ENCODE measurements at places on chromosomes 5 and 9.

DNA sequence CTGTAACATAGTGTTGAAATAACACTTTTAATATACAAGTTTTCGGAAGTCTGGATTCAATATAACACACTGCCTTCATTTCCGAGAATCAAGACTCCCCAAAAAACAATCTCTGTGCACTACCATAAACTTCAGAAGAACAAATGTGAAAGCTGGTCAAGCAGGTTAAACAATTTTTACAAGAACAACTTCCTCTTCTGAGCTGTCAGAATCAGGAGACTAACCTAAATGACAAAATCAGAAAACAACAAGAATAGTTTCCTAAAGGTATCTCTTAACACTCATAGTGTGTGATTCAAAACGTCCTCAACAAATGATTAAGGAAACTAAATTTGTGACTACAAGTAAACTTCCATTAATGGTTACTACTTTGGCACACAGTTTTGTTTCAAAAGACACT, 11.6 kb downstream of the C9orf72 start:
- no peak for DNase-seq

DNA sequence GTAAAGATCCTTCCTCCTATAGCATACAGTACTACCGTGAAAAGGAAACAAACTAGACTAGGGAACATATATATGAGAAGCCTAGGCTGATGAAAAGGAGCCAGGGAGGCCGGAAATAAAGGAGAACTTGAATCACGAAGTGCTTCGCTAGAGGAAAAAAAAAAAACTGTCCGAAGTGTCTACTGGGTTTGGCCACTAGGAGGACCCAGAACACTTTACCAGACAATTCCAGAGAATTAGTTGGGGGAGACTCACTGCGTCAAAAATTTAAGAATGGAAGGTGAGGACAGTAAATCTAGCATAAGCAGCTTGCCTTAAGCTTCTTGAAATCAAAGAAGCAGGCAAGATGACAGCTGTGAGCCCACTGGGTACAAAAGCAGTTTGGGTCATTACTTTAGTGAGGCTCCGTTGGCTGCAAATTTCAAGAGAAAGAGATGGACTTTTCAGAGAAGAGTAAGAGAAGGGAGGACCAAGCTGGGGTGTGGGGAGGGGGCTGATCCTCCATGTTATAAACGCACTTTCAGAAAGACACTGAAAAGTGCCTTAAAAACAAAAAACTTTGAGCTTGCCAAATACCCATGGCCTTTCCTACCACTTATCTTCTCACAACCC, 47.4 kb downstream of the P4HA2 start:
- peak; percentile 67 for DNase-seq

- DNase-seq: no peak
These were observed 443.4 kb downstream of the ANXA1 start for GRCh38 chr9:73595036-73595545.

DNA sequence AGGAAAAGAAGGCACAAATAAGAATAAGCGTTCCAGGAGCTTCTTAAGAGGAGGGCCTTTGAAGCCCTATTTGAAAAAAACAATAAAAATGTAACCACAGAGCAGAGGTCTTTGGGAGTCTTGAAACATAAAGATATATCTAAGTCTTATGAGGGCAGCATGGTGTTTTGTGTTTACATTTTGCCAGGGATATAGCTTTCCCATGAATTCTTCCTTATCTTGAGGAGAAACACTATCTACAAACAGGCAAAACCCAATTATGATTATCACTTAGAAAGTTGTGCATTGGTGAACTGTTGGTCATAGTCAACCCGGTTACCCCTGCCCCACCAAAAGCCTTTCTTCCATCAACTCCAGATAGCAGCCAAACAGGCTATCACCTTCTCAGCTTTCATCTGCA, 23.6 kb upstream of the LHFPL2 start:
- DNase-seq: no peak

DNA sequence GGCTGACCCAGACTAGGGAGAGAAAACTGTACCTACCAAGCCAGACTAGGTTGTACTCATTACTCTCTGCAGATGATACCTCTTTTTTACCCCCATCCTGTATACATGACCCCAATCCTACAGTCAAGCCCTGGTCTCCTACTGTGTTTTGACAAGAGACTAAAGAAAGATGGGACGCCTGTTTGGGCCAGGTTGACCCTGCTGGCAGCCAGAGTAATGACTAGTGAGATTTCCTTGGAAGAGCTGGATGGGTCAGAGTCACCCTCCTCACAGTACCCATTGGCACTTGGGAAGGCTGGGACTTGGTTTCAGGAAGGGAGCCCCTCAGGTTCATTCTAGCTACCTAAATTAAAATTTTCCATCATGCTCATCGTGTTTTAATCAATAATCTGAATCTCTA, 89.7 kb upstream of the NR4A3 start:
- no peak for DNase-seq

DNA sequence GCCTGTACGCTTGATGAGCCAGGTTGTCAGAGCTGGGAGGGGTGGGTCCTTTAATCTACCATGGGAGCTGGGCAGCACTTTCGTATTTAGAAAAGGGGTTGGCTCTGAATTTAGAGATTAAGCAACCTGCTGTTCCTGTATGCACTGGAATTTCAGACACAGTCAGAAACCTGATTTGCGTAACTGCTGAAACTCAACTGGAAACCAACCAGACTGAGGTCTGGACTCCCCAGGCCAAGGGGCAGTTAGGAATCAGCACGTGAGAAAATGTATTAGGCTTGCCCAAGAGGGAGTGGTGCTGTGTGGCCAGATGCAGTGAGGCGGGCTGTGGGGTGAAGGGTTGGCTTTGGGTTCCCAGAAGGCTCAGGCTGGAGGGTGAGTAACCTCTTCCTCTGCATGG, 235.0 kb downstream of the GOLPH3 start:
- DNase-seq: peak; percentile 48

DNA sequence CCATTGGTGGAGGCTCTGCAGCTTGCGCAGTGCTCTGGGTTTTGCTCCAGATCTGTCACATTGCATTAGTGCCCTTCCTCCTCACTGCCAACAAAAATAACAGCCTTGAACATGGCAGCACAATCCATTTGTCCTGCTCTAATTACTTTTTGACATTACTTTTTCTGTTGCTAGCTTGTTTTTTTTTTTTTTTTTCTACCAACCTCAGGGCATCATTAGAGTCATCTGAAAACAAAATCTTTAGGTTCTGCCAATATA, 117.5 kb upstream of the NR5A1 start:
- DNase-seq: no peak

DNA sequence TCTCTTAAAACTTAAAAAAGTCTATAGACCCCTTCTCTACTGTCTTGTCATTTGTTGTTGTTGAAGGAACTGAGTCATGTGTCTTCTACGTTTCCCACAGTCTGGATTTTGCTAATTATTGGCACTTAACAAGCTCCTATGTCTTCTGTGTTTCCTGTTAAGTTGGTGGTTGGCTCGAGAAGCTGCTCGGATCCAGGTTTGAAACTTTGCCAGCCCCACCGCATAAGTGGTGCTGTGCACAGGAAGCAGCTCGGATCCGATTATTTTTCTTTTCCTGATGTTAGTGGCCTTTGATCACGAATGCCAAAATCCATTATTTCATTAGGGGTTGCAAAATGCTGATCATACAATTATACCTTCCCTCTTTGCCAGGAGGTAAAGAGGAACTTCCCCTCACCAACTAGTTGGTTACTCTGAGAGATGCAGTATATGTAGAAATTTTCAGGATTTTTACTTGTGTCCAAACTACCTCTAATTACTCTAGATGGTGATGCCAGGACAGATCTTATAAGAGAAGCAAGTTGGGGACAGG, 186.5 kb downstream of the NSG2 start:
- no peak for DNase-seq

DNA sequence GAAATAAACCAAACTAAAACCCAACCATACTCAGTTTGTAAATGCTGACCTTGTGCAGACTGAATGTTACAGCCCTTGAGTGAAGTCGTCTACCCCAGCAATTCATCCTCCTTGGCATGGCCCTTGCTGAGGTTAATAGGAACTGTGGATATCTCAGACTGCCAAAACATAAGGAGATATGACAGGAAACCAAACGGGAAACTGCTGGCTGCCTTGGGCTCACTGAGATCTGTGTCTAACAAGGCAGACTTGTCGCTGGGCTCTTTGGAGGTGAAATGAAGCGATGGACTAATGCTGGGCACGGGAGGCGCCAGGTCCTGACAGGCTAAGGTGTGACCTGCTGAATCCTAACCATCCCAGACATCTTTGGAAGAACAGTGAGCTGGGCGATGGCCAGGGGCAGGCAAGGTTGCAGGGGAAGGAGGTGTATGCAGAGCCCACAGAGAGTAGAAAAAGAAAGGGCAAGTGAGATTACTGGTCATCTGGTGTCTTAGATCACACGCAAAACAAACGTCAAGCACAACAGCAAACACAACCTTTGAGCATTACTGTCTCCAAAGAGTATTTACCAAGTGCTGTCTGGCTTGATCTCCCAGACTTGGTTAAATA, 44.6 kb upstream of the ALDH1A1 start:
- no peak for DNase-seq

DNA sequence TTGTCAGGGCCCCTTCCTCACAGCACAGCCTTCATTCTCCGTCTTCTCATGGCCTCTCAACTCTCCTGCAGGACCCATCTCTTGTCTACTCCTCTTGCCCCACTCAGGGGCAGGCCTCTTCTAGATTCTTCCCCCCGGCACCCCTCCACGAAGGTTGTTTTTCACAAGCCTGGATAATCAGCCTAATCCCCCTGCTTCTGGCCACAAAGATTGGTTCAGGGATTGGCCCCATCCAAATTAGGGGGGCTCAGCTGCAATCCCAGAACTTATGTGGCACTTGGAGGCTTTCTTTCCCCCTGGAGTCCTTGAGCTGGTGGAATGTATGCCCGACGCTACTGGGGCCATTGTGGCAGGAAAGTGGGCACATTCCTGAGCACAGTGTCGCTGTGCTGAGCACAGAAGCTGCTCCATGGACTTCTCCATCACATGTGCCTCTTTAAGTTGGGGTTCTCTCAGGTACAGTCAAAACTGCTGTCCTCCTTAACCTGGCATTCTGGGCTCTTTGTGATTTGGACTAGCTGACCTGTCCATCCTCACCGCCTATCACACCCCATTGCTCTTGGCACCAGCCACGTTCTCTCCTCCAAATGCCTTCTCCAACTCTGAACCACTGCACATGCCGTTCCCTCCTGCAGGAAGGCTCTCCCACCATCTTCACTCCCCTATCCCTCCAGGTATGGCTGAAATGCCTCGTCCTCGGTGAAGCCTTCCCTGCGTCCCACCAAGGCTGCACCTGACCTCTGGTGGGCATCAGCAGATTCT, 66.8 kb upstream of the RNF130 start:
- no peak for DNase-seq

GRCh38 chr5:148168246-148168645, at the start of gene SPINK14:
Gene SPINK14 (plus strand): TSS chr5:148168546. CDS start chr5:148169733, 1,187 bp downstream.
- DNase-seq: no peak

DNA sequence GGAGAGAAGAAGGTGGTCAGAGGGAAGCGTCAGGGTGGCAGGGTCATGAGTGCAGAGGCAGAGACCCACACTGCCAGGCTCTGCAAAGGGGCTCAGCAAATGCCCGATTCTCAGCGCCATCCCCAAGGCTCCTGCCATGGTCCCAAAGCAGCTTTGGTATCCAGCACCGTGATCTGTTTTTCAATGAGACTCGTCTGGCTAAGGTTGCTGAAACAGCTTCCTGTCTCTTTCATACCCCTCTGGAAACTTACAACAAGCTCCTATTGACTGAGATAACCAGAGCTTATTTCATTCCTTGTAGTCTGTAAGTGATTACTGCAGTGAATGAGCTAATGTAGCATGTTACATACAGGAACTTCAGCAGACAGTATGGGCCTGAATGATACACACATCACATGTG, 568.6 kb upstream of the DAP start:
- DNase-seq: no peak

DNA sequence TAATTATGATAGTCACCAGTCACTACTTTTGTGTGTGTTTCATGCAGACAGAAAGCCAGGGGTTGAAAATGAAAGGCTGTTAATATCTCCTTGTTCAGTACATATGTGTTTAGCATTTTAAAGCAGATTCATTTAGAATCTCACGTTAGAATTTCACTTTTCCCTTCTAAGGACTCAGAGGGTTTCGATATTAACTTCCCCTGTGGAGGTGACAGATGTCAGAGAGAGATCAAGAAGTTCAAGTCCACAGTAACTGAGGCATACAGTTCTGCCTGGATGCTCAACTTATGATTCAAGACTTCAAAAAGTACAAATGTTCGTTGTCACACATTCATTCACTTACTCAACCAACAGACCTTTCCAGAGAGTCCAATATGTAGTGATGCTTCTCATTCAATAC, 251.1 kb downstream of the EBF1 start:
- DNase-seq: no peak

- no peak for DNase-seq
These were observed 38.0 kb downstream of the CREBRF start for GRCh38 chr5:173094012-173094661.

DNA sequence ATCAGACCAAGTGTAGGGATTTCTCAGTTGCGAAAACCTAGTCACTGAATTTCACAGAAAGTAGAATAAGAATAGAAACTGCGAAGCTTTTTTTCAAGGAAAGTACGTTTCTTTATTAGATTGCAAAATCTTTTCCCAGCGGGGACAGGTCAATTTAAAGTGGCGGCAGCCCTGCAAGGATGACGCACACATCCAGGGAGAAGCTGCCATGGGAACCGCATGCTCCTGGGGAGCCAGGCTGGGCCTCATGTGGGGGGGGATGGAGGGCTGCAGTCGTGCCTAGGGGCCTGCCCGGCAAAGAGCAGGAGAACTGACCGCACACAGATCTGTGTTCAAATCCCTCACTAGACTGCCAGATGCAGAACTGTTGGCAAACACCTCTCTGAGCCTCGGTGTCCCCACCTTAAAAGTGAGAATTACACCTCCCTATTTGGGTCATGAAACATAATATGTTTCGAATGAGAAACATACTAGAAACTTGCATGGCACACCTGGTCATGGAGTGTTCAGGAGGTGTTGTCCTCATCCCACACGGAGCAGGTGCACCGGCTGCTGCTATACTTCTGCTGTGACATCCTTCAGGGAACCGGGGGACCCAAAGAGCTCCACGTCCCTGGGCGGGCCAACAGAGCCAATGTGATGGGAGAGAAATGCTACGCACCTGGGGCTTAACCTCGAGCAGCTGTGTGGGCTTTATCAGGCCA, 127.8 kb upstream of the PHYKPL start:
- DNase-seq: no peak

DNA sequence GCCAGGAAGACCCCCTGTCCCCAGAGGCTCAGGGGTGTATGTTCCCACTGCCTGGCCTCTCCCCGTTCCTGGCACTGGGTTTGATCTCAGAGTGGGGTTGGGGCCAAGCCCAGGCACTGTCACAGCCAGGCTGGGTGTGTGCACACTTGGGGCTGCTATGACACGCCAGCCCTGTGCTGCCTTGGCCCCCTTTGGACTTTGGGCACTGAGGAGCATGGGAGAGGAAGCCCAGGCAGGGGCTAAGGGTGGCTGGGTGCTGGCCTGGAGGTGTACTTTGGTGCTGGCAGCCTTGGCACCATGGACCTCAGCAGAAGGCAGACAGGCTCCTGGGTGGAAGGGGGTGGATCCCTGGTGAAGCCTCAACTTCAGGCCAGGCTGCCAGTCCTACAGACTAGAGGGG, 223.6 kb upstream of the ISL1 start:
- DNase-seq: no peak

DNA sequence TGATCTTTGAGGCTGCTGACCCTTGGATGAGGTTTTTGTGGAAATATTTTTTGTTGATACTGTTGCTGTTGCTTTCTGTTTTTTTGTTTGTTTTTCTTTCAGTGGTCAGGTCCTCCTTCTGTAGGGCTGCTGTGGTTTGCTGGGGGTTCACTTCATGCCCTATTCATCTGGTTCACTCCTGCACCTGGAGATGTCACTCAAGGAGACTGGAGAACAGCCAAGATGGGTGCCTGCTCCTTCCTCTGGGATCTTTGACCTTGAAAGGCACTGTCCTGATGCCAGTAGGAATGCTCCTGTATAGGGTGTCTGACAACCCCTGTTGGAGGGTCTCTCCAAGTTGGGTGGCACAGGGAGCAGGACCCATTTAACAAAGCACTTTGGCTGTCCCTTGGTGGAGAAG, 67.0 kb upstream of the ACTBL2 start:
- DNase-seq: no peak
